Urinary bladder (tissue), 4 donors: ENCODE measurements at places on chromosomes 3 and 15.

DNA sequence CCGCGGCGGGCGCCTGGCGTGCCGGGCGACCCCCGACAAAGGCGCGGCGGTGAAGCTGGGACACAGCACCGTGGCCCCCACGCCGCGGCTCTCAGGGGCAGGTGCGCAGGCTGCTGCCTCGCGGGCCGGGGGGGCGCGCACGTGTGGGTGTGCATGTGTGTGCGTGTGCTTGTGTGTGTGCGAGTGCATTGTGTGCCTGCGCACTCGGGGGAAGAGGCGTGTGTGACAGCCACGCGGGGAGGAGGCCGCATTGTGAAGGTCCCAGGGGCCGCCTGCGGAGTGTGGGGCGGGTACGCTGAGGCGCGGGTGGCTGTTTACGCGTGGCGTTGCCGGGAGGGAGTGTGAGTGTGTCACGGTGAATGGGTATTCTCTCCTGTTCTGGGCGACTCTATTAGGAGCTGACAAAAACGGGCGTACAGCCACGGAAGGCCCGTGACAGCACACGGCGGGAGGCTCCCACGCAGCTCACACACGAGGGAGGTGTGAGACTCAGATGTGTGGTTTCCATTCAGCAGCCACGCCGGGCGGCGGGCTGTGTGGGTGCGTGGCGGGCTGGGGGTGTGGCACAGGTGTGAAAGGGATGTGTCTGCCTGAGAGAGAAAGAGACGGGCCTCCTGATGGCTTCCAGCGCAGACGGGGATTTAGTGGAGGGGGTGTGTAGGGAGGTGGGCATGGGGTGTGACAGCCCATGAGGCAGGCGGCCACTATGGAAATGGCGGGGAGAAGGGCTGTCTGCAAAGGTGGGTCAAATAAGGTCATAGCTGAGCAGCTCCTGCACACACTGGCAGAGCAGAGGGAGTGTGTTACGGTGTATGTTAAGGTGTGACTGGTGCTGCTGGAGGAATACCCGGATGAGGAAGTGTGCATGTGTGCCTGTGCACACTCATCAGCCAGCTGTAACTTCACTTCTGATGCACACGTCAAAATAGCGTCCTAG lies 750 bp downstream of the PODXL2 start:
- DNase-seq: no peak

DNA sequence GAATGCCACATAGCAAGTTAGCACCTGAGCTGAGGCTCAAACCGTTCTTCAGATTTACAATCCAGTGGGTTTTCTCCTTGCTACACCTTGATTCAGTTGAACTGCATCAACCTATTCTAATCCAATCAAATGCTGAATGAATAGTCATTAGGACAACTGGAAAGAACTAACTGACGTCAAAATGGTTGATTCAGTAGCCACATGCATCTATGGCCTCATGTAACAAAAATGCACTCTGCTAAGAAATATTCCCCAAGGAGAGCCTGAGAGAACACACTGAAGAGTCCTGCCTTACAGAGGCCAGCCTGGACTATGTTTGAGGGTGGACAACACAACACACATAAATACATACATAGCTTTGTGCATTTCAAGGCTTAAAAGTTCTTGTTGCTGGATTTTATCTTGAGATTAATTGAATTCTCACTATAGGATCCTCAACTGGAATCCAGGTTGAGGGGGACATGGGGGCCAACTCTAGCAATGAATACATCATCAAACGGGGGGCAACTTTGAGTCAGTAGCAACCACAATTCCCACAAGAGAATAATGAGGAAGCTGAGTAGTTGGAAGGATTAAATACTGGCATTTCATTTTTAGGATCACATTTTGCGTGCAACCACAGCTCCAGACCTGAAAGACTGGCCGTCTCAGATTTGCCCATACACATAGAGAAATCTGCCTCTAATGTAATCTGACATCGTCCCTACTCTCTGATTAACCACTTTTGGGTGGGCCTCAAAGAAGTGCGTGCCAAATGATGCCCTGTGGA lies 280.2 kb upstream of the ICE2 start:
- no peak for DNase-seq

- no peak for DNase-seq
Measured at GRCh38 chr3:38816026-38816425, at the start of gene SCN10A. SCN10A (minus strand) TSS chr3:38816217; CDS start chr3:38794010, 22,207 bp downstream.

DNA sequence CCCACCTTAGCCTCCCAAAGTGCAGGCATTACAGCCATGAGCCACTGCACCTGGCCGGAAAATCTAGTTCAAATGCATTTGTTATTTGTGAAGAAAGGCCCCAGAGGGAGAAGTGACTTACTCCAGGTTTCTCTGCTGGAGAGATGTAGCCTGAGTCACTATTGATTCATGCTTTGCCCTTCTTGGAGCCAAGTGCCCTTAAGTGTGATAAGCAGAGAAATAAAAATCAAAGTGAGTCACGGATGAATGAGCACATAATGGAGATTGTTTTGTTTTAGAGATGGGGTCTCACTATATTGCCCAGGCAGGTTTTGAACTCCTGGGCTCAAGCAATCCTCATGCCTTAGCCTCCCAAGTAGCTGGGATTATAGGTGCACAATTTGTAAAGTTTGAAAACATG lies 33.1 kb downstream of the CDC25A start:
- DNase-seq: no peak

- DNase-seq: no peak
Measured at GRCh38 chr3:58249358-58250092, 11.9 kb downstream of the ABHD6 start.

DNA sequence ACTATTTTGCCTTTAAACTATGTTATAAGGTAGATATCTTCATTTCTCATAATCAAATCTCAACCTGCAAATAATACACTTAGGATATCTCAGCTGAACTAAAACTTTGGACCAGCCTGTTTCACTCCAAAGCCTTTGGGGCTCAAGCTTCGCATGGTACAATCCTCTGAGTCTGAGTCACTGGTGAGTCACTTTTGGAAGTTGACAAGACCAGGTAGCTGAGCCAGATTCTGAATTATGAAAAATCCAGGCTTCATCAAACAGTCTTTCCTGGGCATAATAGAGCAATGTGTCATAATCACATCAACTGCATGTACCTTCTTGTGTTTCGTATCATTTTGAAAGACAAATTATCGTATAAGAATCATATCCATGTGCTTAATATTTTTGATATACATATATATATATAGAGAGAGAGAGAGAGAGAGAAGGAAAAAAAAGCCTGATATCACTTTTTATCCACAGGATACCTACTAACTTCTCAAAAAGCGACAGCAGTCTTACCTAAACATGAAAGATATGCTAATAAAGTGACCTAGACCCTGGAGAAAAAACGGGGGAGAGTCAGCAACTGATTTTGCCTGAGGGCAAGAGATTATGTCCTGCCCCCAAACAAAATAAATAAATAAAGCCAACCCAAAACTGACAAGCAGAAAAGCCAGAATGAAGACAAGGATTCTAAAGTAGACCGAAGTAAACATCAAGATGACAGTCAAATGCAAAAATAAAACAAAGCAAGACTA lies 263.9 kb upstream of the TGFBR2 start:
- DNase-seq: no peak

- no peak for DNase-seq
Measured at GRCh38 chr3:58173669-58174398, 36.9 kb downstream of the DNASE1L3 start.

- no peak for DNase-seq
Measured at GRCh38 chr3:45554006-45554666, 40.4 kb upstream of the LIMD1 start.

- DNase-seq: no peak
Measured at GRCh38 chr3:194767446-194768207, 81.9 kb downstream of the FAM43A start.

DNA sequence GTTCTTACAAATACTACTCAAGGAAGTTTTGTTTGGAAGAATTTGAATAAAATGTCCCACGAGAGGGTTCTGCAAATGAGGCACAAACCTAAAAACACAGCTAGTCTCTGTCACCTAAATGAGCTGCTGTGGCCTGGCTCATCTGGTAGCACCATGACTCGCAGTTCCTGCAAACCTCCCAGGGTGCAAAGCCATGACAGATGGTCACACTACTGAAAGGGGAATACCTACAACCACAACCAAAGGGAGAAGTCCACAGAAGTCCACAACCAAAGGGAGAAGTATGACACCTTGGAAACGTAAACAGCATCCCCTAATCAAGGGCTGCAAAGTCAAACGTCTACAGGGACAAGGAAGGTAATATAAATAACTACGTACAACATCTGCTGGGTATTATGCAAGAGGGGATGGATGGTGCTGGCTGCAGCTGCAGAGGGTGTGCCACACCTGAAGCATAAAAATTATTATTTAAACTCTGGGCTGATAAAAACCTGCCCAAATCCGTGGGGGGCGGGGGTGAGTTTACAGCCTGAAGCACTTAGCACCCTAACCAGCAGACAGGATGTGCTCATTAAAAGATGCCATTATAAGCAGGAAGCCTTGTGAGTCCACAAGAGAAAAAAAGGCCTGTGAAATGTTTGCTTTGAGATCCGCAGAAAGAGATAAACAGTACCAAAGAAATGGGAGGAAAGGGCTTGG lies 184.0 kb downstream of the MAGI1 start:
- DNase-seq: no peak
